Stimulated activated CD4-positive, alpha-beta T cell treated with anti-CD3 and anti-CD28 coated beads, Interleukin-12 subunit alpha, Interleukin-12 subunit beta, amount 100 ng/mL, for 24 hours (primary cell): ENCODE measurements at places on chromosomes 1 and 21.

DNA sequence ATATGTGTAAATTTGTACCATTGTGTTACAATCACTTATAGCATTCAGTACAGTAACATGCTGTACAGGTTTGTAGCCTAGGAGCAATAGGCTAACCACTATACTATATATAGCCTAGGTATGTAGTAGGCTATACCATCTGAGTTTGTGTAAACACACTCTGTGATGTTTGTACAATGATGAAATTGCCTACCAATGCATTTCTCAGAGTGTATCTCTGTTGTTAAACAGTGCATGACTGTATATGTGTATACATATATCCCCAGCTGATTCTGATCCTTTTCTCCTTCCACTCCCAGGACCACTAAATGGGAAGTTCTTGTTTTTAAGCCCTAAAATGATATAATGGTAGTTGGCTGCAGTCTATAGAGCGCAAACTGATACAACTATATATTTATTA is 7.8 kb downstream of the GNPAT start:
- no peak for DNase-seq

GRCh38 chr1:55316947-55317662 is 101.9 kb upstream of the USP24 start:
- DNase-seq: no peak

GRCh38 chr21:36171741-36172331 is 15.2 kb downstream of the DOP1B start:
- DNase-seq: no peak

DNA sequence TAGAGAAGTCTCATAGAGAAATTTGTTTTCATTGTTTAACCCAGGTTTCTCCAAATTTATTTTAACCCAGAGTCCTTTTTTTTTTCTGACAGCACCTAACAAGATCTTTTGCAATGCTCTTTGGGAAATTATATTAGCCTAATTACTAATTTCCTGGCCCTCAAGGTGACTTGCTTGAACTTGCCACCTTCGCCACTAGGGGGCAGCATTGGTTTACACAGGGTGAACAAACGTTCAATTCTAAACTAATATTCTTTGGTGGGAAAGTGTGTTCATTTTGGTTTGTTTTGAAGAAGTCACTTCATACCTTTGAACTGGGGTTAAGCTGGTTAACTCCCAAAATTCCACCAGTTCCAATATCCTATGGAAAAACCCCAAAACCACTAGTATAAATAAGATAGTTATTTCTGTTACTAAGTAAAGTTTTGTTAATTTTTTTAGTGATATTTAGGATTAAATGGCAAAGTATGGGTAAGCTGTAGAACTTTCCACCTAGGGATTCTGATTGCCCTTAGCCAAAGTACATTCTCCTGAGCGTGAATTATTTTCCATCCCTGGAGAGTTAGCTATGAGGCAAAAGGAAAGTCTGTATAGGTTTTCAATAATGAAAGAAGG is 13.0 kb downstream of the CCDC190 start:
- peak; percentile 85 for DNase-seq
